HS-27A (cell line): ENCODE measurements at places on chromosomes 5 and 9.

- DNase-seq, result no peak
Measured at GRCh38 chr5:133552925-133553525, 59.3 kb downstream of the FSTL4 start.

DNA sequence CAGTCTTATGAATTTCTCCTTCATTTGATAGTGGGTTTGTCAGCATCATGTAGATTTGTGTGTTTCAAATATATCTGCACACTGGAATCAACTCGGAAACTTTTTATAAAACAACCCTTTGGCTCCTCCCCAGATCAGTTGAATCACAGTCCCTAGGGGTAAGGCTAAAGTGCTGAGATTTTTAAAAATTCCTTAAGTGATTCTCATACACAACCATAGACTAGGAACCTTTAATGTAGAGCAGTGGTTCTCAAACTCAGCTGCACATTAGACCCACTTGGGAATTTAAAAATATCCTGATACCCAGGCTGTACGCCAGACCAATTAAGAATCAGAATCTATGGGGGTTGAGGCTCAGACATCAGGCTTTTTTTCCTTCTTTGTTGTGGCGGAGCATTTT lies 17.5 kb upstream of the JAK2 start:
- DNase-seq, result no peak

- no peak for DNase-seq
Measured at GRCh38 chr5:167528651-167529050, 762.8 kb upstream of the WWC1 start.

DNA sequence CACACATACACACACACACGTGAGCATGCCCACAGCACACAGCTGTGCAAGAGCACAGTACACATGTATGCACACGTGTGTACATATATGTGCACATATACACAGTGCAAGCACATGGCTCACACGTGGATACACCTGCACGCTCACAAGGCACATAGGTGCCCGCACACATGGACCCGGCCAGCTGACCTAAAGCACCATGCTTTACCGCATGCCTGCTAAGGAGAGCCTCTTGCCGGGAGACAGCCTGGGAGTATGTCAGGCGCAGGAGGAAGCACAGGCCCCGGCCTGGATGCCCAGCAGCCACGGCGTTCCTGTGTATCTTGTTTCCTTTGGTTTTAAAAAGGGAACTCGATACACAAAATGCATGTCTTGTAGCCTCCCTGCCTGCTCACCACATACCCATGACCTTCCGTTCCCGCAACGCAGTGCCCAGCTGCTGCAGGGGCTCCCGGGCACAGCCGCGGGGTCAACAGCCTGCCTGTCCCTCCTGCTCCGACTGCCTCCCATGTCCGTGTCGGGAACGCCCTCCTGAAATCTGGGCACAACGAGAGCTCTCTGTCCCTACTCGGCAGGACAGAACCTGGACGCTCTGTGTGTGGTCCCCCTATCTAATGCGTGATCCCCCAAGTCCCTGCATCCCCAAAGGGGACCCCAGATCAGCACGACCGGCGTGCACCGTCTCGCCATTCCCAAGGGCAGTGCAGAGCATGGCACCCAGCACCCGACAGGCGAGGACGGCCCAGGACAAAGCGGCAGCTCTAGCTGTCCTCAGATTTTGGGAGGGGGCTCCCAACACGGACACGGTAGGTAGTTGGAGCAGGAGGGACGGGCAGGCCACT lies 3.6 kb downstream of the SLC12A7 start:
- no peak for DNase-seq

DNA sequence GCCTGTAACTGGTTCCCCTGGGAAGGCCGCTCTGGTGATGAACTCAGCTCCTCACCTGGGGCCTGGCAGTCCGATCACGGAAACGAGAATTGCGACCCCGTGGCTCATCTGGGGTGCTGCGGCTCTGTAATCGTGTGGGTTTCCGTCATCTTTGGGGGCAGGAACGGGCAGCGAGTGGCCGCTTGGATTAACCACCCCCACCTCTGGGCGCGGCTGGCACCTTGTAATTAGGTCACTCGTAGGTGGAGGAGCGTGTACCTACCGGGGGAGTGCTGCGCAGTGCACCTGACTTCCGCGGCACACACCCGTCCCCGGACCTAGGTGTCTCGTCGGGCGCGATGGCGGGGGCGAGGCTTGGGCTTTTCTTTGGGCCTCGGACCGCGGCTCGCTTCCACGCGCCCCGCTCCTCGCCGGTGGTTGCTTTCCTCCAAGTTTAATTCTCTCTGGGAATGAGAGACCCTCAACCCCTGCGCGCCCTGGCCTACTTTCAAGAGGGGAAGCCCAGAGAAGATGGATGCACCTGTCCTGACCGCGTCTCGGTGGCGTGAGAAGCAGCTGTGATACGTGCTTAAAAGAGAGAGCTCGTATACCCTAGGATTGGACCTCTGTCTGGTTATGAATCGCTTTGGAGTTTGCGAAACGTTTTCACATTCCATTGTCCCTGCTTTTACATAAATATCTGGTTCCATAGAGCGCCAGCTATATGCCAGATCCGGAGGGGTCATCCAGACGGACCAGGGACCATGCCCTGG lies 744 bp upstream of the PPP2CA start:
- no peak for DNase-seq

- DNase-seq, result no peak
Measured at GRCh38 chr9:6545017-6545691, 100.4 kb downstream of the GLDC start.

DNA sequence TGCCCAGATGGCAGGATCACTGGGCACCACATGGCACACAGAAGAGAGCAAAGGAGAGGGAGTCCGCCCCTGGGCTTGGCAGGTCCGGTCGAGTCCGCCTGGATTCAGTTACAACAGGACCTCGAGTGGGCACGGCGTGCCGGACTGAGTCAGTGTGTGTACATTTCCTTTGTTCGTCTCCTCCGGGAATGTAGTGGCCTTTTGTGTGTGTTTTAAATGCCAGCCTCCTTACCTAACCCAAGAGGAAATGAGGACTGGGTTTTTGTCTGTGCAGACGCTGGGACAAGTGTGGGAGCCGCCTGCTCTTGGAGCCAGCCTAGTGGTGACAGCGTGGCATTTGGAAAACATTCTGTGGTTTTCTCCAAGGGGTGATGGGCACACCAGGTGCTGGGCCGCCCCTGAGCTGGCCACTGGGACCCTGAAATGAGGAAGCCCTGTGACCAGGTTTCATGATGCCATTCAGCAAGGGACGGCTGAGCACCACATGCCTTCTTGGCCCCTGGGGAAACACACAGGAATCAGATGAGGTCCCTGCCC lies 9.6 kb downstream of the NEK6 start:
- no peak for DNase-seq

DNA sequence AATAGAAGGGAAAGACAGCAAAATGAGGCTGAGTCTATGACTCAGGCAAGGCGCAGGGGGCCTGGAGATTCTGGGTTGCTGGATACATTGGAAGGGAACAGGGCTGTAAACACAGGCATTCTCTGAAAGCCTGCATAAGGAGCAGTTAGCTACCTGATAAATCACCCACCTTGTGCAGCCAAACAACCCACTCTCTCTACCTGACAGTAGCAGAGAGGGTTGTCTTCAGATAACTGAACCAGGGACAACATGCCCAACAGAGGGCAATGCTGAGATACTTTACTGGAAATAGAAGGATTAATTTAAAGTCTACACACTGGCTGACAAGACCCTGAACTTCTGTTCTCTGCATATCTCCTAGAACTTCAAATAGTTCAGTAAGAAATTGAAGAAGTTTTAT lies 161.6 kb downstream of the KCTD16 start:
- no peak for DNase-seq

DNA sequence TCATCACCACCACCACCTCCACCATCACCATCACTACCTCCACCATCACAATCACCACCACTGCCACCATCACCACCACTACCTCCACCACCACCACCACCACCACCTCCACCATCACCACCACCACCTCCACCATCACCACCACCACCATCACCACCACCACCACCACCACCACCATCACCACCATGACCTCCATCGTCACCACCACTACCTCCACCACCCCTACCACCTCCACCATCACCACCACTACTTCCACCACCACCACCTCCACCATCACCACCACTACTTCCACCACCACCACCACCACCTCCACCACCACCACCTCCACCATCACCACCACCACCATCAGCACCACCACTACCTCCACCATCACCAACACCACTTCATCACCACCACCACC lies 23.5 kb upstream of the ADCY2 start:
- DNase-seq, result no peak

DNA sequence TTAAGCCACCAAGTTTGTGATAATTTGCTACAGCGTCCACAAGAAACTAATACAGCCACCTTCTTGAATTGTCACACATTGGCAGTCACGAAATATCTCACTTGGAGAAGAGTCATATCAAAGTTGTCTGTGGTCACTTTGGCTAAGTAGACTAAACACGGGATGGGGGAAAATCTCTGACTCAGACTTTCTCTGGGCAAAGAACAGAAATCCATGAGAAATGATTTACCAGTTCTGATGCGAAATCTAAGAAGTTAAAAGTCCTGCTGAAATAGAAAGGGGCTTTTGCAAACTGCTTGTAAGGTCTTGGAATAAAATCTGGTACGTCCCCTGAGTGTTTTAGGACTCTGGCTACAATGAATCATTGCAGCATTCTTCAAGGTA lies 158.4 kb downstream of the COL23A1 start:
- DNase-seq, result no peak

- DNase-seq, result no peak
Measured at GRCh38 chr5:169701910-169702451, 64.9 kb downstream of the DOCK2 start.

DNA sequence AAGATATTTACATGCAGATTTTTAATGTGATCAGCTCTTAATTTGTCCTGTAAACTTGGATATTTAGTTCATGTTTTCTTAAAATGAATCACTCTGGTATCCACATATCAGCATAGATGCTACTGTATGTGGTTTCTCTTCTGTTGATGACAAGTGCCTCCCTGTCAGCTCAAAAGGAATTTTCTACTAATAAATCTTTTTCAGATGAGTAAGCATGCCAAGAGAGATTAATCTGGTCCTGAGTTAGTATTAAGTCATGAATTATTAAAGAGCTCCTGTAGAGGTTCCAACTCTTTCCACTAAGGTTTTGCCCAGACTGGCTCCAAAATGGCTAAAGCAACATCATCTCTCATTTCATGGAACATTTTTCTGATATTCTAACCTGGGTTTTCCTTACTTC lies 129.2 kb downstream of the GOLPH3 start:
- DNase-seq, result peak; percentile 72

DNA sequence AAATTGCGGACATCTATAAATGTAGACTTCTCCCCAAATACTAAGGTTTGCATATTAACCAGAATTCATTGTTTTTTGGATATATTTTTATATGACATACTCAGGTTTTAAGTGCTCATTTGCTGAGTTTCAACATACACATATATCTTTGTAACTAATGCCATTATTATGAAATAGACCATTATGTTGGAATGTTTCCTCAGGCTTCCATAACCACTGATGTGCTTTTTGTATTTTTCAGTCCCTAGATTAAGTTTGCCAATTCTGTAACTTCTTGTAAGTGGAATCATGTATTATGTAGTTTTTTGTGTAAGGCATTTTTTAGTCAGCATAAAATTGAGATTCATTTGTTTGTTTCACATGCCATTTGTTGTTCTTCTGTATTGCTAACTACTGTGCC lies 32.1 kb downstream of the HSPA4 start:
- no peak for DNase-seq

GRCh38 chr5:122896598-122897282 lies 51.3 kb downstream of the SNX24 start:
- DNase-seq, result no peak

DNA sequence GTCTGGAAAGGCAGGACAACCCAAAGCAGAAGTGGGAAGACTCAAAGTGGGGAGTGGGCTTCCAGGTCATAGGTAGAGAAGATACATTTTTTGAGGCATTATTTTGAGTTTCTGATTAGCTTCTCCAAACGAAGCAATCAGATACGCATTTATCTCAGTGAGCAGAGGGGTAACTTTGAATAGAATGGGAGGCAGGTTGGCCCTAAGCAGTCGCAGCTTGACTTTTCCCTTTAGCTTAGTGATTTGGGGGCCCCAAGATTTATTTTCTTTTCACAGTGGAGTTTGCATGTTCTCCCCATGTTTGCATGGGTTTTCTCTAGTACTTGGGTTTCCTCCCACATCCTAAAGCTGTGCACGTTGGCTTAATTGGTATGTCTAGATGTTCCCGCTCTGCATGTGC lies 401.9 kb downstream of the ARRDC3 start:
- no peak for DNase-seq

DNA sequence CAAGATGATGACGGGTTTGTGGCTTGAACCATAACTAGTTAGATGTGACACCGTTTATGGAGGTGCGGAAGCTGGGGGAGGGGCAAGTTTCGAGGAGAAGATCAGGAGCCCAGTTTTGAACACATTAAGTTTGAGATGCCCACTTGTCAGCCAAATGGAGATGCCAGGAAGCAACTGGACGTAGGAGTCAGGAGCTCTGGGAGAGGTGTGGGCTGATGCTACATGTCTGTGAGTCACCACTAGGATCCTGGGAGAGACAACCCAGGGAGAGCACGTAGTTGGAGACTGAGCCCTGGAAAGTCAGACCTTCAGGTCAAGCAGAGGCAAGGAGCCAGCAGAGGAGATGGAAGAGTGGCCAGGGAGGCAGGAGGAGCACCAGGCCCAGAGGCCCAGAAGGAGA lies 48.8 kb upstream of the SLC25A51 start:
- no peak for DNase-seq

- DNase-seq, result no peak
Measured at GRCh38 chr5:17014686-17015085, 78.6 kb upstream of the MYO10 start.

DNA sequence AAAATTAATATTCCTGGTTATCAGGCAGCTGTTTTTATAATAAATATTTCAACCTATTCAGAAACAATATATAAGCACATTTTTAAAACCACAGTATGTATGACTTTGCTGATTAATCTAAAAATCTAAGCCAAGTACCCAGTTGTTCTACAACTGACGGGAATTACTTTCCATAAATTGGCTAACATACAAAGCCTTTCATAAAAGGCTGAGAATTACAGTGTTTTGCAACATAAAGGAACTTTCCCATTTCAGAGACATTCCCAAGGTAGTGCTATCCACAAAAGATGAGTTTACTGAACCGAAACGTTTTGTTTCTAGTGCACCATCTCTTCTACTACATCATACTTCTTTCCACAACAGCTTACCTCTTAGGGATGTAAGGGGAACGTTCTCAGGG lies 7.2 kb downstream of the RNF145 start:
- no peak for DNase-seq

- no peak for DNase-seq
Measured at GRCh38 chr5:135589152-135589551, 10.4 kb upstream of the CXCL14 start.

GRCh38 chr5:123599171-123599570 lies 87.2 kb downstream of the CSNK1G3 start:
- DNase-seq, result no peak

GRCh38 chr9:99158629-99159028 lies 53.7 kb downstream of the TGFBR1 start:
- DNase-seq, result no peak

DNA sequence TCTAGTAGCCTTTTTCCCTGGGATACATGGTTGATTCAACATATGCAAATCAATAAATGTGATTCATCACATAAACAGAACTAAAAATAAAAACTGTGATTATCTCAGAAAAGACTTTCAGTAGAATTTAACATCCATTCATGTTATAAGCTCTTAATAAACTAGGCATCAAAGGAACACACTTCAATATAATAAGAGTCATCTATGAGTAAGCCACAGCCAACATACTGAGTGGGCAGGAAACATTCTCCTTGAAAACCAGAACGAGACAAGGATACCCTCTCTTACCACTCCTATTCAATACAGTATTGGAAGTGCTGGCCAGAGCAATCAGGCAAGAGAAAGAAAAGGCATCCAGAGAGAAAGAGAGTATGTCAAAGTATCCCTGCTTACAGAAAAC lies 239.9 kb downstream of the ATPSCKMT start:
- no peak for DNase-seq
